ENCODE measurements at places on chromosomes 12 and 14.

- DNase-seq: no peak
These were observed 91.7 kb downstream of the MYRFL start for GRCh38 chr12:69916544-69917235.

- DNase-seq: no peak
These were observed 25.7 kb downstream of the ALKBH1 start for GRCh38 chr14:77682158-77682553.

DNA sequence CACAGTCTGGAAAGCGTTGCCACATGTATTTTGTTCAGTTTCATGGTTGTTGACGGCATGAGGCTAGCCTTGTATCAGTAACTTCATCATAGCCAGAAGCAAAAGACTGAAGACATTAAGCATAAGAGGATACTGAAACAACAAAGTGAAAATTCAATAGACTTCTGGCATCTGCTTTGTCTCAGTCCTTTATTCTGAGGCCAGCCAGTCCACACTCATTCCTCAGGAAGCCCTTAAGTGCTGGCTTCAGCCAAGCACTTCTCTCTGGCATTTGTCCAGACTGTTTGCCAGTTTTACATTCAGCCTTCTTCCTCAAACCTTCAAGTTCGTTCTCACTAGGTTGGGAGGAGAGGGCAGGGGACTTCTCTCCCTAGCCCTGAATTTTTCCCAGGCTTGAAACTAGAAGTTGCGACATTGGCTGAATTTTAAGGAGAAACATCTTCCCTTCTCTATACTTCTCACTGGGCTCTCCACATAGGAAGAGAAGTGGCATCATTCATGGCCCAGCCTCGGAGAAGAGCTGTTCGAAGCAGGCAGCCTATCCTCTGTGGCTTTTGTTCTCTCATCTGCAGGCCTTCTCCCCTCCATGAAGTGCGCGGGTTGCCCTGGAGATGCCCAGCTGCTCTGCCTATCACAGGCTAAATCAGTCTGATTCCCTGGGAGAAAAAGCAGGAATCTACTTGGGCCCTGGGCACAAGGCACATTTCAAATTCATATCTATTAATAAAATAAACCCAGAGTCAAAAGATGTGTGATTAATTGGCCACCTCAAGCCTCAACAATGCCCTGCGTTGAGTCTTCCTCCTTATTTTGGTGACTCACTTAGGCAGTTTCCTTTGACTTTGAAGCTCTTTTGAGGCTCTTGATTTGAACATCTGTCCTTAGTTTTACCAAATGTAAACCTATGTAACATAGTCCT is 130.9 kb upstream of the PLEKHA5 start:
- DNase-seq: peak; percentile 31

DNA sequence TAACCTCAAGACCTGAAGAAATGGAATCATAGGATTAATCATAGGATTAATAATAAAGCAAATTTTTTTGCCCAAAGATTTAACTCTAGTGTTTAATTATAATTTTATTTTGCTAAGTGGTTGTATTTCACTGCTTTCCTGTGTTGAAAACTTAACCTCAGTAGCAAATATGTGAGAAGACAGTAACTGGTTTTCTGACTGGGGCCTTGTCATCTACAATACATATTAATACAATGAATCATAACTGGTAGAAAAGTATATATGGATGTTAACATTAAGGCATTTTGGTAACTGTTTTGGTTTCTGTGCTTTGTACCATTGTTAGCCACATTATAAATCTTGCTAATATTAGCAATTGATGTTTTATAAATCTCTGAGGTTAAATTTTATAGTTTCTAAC is 92.2 kb downstream of the ACSS3 start:
- no peak for DNase-seq

DNA sequence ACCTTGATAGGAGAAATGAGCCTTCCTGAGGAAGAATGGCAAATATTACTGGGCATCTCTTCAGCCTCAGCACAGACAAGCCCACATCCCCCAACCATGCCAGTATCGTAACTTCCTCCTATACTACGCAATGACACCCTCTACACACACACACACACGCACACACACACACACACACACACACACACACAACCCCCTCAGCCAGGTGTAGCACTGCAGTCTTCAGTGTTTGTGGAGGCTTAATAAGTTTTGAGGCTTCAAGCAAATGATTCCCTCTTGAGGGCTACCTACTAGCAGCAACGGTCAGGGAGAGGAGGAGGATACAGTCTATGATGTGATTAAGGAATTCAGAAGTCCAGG is 1.6 kb downstream of the DGKA start:
- DNase-seq: no peak

DNA sequence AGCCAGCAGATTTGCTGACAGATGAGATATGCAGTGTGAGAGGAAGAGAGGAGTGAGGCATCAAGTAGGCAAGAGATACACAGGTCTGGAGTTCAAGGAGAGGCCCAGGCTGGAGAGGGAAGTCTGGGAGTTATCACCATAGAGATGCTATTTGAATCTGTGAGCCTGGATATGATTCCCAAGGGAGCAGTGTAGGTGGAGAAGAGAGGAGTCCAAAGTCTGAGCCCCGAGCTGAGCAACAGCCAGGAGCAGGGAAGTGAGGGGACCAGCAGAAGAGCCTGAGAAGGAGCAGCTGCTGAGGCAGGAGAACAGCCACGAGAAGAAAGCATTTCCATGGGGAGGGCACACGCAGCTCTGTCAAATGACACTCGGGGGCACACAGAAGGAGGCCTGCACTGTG is 20.2 kb upstream of the NXPH4 start:
- DNase-seq: no peak

DNA sequence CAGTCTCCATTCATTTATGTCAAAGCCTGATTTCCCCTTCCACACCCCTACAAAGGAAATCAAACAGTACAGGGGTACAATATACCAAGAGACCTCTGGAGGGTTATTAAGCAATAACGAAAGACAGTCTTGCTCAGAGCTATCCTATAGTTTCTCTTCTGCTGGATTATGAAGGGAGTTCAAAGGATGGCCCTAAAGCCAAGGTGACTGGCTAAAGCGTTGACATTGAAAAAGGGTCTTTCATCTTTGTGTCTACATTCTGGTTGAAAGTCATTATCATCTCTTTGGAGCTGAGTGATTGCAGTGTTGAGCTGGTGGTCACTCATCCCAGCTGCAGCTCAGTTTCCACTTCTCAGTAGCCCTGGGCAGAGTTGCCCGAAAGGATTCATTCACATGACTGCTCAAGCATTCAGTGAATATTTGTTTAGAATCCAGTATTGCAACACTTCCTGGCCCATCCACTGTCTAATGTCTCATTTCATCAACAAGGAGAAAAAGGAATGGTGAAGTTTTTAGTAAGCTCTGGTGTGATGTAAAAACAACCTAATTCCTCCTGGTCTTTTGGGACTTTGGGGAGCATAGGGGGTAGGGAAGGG is 19.2 kb upstream of the TBX5 start:
- no peak for DNase-seq

DNA sequence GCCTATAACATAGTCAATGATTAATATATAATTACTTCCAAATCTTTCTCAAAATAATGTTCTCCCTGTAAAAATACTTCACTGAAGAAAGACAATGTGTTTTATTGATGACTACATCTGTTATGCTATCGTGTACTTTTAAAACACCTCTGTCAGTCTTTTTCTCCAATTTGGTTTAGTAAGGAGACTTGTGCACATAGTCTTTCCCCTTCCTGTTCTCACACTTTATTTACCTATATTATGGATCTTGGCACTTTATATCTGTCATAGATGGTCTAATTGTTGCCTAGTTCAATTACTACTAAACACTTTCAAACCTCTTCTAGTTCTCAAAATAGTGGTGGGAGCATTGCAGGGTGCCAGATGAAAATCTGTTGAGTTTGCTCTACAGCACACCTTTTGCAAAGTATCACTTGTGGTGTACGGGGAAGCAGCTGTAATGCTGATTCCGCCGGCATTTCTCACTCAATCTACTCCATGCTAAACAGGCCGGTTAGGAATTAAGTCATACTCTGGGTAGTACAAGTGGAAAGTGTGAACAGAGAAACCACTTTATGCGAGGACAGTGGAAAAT is 1.1 kb upstream of the INSM2 start:
- DNase-seq: no peak

- DNase-seq: no peak
These were observed 2.5 kb upstream of the LRRK2 start for GRCh38 chr12:40222247-40222646.

Measured in AG09309 (cell line).